ENCODE measurements at places on chromosomes 12 and 14.
A peak's percentile ranks its signal among the peaks of the same experiment; 100 is the strongest.

DNA sequence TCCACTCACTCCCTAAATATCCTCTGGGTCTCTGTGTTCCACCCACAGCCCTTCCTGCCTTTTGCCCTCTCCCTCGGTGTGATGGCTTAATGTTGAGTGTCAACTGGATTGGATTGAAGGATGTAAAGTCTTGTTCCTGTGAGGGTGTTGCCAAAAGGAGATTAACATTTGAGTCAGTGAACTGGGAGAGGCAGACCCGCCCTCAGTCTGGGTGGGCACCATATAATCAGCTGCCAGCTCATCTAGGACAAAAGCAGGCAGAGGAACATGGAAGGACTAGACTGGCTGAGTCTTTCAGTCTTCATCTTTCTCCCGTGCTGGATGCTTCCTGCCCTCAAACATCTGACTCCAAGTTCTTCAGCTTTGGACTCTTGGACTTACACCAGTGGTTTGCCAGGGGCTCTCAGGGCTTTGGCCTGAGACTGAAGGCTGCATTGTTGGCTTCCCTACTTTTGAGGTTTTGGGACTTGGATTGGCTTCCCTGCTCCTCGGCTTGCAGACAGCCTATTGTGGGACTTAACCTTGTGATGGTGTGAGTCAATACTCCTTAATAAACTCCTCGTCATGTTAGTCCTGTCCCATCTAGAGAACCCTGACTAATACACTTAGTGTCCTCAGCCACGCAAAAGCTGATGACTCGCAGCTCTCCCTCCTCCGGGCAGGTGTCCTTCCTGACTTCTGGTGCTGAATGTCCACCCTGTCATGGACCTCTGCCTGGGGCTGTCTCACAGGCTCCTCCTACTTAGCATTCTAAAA, 5.9 kb downstream of the DGLUCY start:
- no peak for DNase-seq

- no peak for DNase-seq
Observed at GRCh38 chr12:32605326-32606095, 73.6 kb upstream of the DNM1L start.

DNA sequence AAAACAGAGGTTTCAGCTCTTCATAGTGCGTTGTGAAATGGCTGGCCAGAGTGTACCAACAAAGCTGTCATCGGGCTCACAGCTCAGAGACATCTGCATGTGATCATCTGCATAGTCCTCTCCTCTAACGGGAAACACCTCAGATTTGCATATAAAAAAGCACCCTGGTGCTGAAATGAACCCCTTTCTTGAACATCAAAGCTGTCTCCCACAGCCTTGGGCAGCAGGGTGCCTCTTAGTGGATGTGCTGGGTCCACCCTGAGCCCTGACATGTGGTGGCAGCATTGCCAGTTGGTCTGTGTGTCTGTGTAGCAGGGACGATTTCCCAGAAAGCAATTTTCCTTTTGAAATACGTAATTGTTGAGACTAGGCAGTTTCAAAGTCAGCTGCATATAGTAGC, 14.3 kb upstream of the PAPLN start:
- no peak for DNase-seq

GRCh38 chr12:39605501-39605900, 14.1 kb downstream of the ABCD2 start:
- no peak for DNase-seq

DNA sequence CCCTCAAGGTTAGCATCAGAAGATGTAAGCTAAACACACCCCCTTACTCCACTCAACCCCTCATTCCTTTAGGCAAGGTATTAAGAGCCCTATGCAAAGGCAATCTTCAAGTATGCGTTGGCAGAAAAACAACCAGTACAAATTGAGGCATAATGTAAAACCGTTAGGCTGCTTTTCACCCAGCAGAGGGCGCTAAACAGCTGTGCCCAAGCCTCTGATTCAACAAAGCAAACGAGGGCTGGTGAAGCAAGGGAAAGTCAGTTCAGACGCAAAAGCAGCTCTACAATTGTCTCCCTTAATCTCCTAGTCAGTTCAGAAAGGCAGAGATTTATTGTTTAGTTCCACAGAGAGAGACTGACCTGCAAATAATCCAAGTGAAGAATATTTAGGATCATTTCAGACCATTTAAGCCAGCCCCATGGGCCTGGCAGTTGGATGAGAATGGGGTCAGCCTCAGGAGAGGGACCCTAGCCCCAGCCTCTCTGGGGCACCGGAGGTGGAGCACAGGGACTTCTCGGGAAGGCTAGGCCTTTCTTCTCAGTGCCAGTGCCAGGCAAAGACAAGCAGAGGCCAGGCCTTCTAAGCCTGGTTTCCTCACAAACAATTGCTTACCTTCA, 23.5 kb downstream of the DCAF5 start:
- peak; percentile 70 for DNase-seq

- no peak for DNase-seq
Observed at GRCh38 chr12:67107751-67108269, 161.3 kb upstream of the CAND1 start.

- DNase-seq: no peak
Observed at GRCh38 chr12:53044052-53044581, 5.7 kb upstream of the TNS2 start.

DNA sequence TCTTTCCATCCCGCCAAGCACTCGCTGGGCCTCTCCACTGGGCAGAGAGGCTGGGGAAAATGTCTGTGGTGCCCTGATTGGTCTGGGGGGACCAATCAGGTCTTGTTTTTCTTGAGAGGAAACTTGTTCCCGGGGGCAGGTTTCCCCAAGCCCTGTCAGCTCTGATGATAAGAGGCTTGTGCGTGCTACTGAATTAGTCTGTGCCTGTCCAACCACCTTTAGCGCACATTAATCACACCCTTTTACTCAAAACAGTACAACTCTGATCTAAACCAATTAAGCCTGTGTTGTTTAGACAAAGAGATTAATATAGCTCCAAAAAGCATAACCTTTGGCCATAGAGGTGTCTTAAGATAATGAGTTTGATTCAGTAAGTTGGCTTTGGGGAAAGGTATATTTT, 580.4 kb downstream of the VRK1 start:
- no peak for DNase-seq

GRCh38 chr14:95440951-95441350, 75.5 kb downstream of the SYNE3 start:
- DNase-seq: peak; percentile 23

GRCh38 chr14:53152887-53153701, at the start of gene DDHD1:
TSS of gene DDHD1 (minus strand) at chr14:53153323. CDS start at chr14:53153098, 225 bp downstream.
- DNase-seq: peak; percentile 78

- no peak for DNase-seq
Observed at GRCh38 chr14:101889898-101890297, 74.5 kb upstream of the DYNC1H1 start.

DNA sequence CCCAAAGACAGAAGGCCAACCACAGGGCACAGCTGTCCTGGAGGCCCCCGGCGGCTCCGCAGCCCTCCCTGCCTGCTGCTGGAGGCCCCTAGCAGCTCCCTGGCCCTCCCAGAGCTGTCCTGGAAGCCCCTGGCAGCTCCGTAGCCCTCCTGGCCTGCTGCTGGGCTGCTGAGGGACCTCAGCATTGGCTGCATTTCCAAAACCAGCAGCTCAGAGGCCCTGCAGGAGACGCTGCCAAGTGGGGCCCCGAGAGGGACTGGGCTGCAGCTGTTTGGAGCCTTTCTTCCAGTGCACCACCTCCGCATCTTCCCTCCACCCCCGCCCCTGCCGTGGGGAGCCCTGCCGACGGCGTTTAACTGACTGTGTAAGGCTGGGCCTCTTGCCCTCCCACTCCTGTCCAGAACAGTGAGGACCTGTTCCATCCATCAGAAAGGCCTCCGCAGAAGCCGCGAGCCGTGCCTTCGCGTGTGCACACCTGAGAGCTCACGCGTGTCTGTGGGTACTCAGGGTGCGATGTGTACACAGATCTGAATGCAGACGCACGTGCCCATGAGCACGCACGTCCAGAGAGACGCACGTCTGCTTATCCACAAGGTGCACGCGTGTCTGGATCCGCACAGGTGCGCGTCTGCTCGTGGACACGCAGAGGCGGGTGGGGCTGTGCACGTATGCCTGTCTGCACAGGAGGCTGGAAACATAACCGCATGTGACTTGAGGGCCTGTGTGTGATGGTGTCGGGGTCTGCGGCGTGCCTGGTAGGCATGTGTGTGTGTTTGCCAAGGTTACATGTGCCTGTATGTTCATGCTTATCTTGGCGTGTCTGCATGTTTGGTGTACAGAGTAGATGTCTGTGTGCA, 57.0 kb upstream of the FBRSL1 start:
- DNase-seq: no peak

DNA sequence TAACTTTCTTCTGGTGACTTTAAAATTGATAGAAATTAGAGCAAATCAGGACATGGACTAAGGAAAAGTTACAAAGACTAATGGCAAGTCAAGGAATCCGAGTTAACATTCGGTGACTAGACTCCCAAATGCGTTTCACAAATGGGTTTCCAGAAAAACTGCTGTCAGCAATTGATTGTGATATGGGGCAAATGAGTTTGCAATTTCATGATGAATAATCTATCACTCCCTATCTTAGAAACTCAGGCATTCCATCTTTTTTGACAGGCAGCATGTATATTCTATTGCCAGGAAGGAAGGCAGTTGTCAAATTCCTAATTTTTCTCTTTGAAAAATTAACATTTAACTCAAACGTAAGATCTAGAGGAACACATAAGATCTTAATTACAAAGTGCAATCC, 40.5 kb upstream of the PLXNC1 start:
- DNase-seq: no peak

DNA sequence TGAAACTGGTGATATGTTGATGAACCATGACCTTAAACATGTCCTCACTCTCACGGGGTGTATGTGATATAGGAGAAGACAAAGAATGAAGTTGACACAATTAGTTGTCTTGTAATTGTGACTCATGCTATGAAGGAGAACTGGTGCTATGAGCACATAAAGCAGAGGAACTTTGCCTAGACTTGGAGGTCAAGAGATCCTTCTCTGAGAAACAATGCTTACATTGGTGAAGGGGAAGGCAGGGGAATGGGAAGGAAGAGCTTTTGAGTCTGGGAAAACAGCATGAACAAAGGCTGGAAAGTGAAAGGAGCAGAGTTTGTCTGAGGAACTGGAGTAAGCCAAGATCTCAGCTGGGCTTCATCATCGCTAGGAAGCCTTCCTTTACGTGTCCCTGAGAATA, 83.2 kb downstream of the MYRFL start:
- DNase-seq: no peak

- no peak for DNase-seq
Observed at GRCh38 chr12:131688845-131689154, 22.1 kb upstream of the SFSWAP start.

DNA sequence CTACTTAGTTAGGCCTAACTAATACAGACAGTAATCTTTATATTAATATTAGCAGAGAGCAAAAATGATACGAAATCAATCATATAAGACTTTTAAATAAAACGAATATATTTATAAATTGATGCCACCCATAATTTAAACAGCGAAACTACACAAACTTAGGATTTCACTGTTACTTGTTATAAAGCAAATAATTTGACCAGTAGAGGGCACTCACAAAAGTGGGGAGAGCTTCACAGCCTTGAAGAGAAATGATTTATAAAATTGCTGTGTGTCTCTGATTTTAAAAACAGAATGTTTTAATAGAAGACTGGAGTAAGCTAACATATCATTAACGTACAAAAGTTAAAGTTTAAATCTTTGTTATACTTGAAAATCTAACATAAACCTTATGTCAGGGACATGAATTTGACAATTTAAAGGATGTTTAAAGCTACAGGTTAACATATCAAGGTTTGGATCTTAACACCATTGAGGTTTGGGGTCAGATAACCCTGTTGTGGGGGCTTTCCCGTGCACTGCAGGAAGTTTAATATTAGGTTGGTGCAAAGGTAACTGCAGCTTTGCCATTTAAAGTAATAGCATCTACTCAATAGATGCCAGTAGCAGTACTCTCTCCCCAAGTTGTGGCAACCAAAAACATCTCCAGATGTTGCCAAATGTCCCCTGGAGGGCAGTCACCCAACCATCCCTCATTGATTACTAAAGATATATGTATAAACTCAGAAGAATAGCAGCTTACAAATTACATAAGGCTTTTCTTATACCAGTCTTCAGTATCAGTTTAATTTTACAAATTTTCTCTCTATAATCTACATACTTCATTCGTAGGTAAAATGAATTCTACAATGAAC, 9.3 kb downstream of the KRAS start:
- DNase-seq: peak; percentile 38

GRCh38 chr12:121849211-121849610, 9.4 kb downstream of the HPD start:
- DNase-seq: no peak

DNA sequence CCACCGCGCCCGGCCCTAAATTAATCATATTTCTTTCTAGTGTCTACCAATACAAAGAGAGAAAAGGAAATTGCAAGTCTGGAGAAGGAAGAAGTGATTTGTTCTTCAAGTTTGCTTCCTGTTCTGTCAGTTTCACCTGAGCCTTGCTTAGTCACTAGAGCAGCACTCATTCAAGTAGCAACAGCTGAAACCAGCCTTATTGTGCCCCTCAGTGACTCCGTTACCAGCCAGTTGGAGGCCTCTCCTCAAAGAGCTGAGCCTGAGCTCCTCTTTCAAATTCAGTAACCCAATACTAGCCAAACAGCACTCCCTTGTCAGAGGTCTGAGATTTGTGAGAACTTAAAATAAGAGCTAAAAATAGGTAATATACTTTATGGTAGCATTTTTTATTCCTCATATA, 17.4 kb downstream of the PAWR start:
- no peak for DNase-seq

DNA sequence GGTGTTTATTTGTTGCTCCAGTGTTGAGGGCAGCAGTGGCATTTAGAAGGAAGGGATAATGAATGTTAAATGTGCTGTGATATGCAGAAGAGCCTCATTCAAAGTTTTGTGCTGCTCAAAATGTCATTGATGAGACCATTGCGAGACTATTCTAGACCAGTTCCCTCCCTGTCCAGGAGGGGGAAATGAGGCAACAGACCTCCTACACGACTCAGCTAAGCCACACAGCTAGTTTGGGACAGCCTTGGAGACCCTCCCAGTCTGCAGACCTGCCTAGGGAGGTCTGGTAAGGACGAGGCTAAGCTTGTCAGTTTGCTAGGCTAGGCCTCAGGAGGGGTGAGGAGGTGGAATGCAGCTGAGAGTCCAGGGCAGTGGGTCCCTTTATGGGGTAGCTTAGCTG, 116.0 kb downstream of the NRXN3 start:
- DNase-seq: no peak

DNA sequence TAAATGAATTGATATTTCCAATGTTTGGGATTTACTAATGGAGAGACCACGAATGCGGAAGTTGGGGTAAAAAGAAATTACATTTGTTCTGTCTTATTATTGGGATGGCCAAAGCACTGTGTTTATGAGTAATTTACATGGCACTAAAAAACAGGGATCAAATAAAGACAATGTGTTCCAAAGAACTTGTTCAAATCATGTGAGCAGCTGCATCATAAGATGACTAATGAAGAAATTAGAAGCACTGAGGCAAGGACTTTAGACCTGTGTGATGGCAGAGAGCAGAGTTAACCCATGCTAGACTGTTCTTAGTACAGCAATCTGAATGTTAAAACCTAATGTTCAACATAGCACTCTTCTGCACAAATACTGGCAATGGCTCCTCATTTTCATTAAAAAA, 34.3 kb upstream of the DCN start:
- no peak for DNase-seq
